ENCODE measurements at places on chromosomes 2 and 18. TPM values are rescaled to one million over a fixed set of nuclear protein-coding genes. Genes with fewer than 3 reads are reported as not detected.

- DNase-seq, result peak; percentile 89
Measured at GRCh38 chr2:28391564-28392296, 928 bp upstream of the FOSL2 start.

DNA sequence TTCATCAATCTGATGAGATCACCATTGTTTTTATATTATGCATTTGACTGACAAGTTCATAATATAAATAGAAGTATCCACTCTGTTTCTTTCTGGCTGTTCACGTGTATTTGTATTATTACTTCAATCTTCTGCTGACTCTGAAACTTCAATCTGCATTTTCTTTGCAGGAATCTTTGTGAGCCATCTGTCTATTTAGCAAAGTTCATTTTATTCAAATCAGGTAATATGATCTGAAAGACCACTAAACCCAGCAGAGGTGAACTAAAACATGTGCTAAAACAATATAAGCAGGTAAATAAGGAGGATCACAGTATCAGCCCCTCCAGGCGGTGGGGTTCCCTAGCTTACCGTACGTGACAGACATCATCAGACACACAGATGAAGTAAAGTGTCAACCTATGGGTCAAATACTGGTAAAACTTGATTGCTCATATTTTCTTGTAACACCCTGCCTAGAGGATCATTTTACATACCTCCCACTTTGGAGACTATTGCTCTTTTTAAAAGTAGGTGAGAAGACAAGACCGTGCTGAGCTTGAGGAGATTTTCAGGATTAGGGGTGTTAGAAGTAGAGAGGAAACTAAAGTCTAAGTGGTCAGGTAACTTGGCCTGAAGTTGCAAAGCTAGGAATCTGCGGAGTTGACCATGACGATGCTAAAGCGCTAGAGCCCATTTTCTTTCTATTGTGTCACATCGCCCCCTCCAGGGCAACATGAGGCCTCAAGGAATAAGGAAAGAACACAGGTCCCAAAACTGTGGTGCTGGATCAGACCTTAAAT lies 9.0 kb downstream of the DTNB start:
- DNase-seq, result peak; percentile 61

GRCh38 chr2:190858817-190859216 lies 21.8 kb upstream of the GLS start:
- DNase-seq, result no peak

GRCh38 chr2:134307334-134307733 lies 53.5 kb downstream of the MGAT5 start:
- no peak for DNase-seq

GRCh38 chr2:16962505-16962904 lies 296.9 kb upstream of the CYRIA start:
- no peak for DNase-seq

DUSP19 gene
- 4.8 TPM for total RNA-seq

ACMSD gene
- total RNA-seq, result not detected

All from lung (tissue), 17 donors.